Stimulated activated CD4-positive, alpha-beta T cell treated with anti-CD3 and anti-CD28 coated beads, Interleukin-1b, Interleukin-23, amount 100 ng/mL, for 4 hours (primary cell): ENCODE measurements at places on chromosomes 1 and 21.
A peak's percentile ranks its signal among the peaks of the same experiment; 100 is the strongest.

DNA sequence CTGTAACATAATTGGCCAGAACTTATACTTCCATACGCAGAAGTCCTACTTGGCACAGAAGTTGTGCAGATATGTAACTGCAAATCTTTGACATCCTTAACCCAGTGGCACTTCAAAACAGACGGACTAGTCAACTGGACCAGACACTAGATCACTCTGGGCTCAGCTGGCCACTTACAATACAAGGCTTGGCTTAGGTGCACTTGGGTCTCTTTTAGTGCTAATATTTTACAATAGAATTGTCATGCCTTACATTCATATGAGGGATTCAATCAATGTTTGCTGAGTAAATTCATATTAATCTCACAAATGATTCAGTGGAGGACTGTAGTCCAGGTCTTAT is 20.1 kb downstream of the XKR8 start:
- DNase-seq = no peak

- DNase-seq = no peak
Measured at GRCh38 chr1:34379911-34380310, 203.2 kb downstream of the C1orf94 start.

GRCh38 chr1:158335213-158335532 is 3.8 kb upstream of the CD1B start:
- DNase-seq = no peak

DNA sequence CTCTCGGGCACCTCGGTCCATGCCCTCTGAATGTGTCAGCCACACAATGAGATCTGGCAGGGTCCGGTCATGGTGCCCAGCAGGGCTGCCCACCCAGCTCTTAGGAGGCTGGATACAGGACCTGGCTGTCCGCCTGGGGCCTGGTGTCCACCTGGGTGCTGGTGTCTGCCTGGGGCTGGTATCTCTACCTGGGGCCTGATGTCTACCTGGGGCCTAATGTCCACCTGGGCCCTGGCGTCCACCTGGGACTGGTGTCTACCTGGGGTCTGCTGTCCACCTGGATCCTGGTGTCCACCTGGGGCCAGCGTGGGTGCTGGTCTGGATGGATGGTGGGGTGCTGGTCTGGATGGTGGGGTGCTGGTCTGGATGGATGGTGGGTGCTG is 45.1 kb upstream of the ACTRT2 start:
- no peak for DNase-seq

- DNase-seq = no peak
Measured at GRCh38 chr1:229768232-229768631, 142.2 kb downstream of the URB2 start.

GRCh38 chr1:12555411-12556367 is 62.3 kb downstream of the DHRS3 start:
- DNase-seq = no peak

DNA sequence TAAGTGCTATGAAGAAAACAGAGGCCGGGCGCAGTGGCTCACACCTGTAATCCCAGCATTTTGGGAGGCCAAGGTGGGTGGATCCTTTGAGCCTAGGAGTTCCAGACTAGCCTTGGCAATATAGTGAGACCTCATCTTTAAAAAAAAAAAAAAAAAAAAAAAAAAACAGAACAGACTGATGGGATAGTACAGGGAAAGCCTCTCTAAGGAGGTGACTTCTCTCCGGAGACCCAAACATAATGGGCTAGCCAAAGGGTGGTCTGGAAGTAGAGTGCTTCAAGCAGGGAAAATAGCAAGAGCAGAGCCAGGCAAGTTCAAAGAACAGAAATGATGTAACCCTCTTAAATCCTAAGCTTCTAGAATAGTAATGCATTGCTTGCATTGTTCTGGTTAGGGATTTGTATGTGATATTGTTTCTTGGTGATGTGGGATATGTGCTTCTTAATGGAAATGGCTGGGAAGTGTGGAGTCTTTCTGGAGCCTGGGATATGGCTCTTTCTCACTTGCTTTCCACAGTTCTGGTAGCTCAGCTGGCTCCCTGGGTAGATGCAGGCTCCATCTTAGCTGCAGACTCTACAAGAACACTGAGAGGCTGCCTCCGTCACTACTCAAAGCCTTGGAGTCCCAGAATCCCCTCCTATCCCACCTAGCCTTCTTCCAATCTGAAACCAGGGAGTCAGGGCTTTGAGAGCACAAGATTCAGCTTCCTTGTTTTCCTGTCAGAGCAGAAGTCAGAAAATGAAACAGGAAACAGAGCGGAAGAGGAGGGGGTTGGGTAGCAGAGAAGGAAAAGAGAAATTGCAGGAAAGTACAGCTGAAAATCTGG is 1.9 kb upstream of the PIGV start:
- no peak for DNase-seq

- no peak for DNase-seq
Measured at GRCh38 chr1:150552128-150552910, 3.1 kb downstream of the ADAMTSL4 start.

- no peak for DNase-seq
Measured at GRCh38 chr1:151773702-151774101, 10.4 kb upstream of the MRPL9 start.

- no peak for DNase-seq
Measured at GRCh38 chr1:85133565-85134159, 67.2 kb downstream of the SYDE2 start.

- peak; percentile 28 for DNase-seq
Measured at GRCh38 chr1:26862781-26863684, at the start of gene SFN. Gene SFN, plus strand, starts transcription at chr1:26863149. Its CDS starts 64 bp downstream, at chr1:26863213.

- no peak for DNase-seq
Measured at GRCh38 chr1:54402896-54403295, 3.3 kb downstream of the SSBP3 start.

DNA sequence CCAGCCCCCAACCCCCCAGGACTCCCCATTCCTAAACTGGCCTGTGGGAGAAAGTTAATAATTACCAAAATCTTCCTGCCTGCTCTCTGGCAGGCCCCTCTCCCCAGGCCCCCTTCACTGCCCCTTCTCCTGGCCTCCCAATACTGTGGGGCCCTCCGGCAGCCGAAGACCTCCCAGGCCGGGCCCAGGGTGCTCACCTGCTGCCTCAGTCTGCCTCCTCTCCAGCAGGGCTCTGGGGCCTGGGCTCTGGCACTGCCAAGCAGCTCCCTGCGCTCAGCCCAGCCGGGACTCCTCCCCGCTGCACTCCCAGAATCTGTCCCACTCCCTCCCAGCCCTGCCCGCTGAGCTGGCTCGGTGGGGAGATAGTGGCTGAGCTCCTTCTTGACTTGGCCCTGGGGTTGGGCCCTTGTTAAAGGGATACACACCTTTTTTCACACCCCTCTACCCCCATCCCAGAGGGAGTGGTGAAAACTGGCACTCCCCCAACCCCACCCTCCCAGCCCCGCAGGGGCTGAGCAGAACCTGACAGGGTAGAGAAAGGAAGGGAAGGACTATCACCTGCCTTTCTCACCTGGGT is at the start of gene S100A16:
Gene S100A16 (minus strand): TSS at position 383 of the 577 bp plus-strand sequence. CDS start 4,986 bp downstream, outside the sequence.
- no peak for DNase-seq

GRCh38 chr1:108828074-108828961 is 28.6 kb downstream of the AKNAD1 start:
- DNase-seq = peak; percentile 45

GRCh38 chr1:8879922-8880676 is 1.6 kb upstream of the ENO1 start:
- DNase-seq = no peak

- DNase-seq = no peak
Measured at GRCh38 chr1:18972991-18973390, 16.5 kb upstream of the IFFO2 start.

DNA sequence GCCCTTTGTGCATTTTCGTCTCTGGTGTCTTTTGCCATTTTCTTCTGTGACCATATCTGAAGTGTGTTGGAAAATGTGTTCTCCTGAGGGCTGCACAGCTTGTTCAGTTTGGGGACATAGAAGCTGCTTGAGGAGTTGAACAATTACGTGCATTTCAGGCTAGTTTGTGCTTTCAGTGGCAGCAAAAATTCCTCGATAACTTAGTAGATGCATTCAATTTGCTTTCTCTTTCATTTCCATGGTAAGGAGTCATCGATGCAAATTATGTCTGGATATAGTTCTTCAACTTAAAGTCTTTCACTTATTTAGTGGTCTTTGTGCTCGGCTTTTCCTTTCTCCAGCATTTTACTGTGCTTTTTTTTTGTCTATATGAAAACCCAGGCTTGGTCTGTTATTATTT is 441.5 kb downstream of the PLA2G4A start:
- no peak for DNase-seq

DNA sequence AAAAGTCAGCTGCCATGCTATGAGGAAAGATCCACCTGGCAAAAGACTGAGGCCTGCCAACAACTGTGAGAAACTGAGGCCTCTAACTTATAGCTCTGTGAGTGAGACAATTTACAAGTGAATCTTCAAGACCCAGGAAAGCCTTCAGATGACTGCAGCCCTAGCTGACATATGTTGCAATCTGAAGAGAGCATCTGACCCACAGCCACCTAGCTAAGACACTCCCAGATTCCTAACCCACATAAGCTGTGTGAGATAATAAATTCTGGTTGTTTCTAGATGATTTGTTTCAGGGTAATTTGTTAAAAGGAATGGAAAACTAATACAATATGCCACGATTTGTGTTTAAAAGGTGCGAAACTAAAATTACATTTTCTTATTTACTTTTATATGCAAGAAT is 55.1 kb downstream of the HFM1 start:
- DNase-seq = no peak

GRCh38 chr1:192461684-192462083 is 113.9 kb upstream of the RGS1 start:
- DNase-seq = no peak

GRCh38 chr21:41350436-41351155 is 11.2 kb upstream of the MX2 start:
- DNase-seq = no peak

DNA sequence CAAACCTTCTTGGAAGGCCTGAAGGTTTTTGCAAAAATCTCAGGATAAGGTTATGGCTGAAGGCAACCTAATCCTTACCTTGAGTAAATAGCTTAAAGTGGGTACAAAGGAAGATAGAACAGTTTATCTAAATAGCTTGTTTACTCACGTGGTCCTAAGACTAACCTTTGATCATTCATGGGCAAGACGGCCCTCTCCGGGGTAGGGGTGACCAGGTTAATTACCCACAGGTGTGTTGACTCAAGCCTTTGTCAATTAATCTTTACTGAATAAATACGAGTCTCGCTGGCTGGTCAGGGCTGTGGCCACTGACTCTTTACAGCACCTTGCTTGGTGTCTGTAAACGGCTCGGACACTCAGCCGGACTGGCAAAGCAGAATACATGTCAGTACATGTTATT is 10.8 kb downstream of the AADACL4 start:
- no peak for DNase-seq

DNA sequence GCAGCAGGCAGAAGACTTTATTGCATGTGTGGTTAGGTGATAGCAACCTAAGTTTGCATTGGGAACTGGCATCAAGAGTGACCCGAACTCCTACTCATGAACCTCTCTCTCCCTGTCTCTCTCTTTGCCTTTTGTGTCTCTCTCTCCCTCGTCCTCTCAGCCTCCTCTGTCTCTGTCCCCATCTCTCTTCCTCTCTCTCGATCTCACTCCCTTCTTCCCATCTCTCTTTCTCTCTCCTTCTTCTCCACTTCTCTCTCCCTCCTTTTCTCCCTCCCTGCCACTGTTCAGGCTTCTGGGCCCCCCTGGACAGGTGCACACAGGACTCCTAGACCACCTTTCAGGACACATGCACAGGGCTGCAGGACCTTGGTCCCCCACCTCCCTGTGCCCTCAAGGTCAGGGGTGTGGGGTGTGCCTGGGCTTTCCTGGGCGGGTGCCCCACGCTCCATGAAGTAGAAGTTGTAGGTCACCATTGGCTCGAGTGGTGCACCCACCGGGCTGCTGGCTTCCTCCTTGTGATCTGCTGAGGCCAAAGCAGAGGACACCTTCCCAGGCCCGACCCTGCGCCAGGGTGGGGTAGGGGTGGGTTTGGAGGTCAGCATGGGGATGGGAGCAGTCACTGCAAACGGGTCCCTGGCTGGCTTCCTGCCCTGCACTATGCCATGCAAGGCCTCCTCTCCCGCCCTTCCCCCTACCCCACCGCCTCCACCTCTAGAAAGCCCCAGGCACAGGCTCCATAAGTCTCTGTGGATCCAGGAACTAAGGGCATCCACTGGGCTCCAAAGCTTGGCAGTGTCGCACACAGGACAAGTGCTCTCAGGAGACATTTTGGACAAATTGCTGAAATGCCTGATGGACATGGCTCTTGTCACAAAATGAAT is 13.2 kb upstream of the ZBTB17 start:
- DNase-seq = no peak

DNA sequence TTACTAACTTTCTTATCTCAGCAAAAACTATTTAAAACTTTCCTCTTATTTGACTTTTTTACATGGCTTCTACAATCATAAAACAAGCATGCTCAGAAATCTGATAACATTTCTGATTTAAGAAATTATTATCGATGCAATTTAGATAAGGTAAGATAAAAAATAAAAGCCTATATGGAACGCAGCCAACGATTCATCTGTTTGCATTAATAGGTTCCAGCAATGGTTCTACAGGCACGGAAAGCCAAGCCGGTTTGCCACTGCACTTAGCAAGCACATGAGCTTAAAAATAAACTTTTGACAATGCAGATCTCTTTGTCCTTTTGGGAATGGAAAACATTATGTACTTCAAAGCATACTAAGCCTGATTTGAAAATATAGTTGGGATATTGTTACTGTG is 77.5 kb upstream of the KCNK2 start:
- no peak for DNase-seq

GRCh38 chr1:175742790-175743459 is 470 bp downstream of the TNR start:
- no peak for DNase-seq
